ENCODE measurements at places on chromosomes 2 and 18.

DNA sequence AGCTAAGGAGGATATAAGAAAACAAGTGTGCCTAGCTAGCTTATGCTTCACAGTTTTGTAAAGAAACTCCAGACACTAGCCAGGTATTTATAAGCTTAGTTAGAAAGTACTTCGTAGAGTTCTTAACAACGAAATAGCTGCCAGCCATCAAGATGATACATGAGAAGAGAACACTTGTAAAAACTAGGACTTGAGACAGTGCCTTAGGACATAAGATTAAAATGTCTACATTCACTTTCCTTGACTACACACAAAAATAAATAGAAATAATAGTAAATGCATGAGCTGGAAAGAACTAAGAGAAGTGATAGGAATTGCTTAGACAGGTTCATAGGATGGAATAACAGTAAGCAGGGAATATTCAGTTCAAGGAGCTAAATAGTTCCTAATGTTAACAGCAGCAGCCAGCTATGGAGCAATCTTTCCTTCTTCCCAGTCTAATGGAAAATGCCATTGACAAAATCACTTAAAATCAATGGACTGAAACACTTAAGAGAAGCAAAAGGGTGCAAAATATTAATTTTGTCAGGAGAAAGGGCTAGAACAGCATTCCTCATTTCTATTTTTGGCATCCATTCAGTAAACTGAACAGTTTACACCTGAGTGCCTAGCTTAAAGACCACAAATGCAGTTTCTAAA, 186.6 kb downstream of the PDE11A start:
- DNase-seq, result no peak

- no peak for DNase-seq
Observed at GRCh38 chr18:44696892-44697291, 16.2 kb downstream of the SETBP1 start.

- DNase-seq, result no peak
Observed at GRCh38 chr2:105034170-105034569, 3.7 kb upstream of the MRPS9 start.

- DNase-seq, result no peak
Observed at GRCh38 chr2:168614172-168615018, 158.3 kb downstream of the CERS6 start.

DNA sequence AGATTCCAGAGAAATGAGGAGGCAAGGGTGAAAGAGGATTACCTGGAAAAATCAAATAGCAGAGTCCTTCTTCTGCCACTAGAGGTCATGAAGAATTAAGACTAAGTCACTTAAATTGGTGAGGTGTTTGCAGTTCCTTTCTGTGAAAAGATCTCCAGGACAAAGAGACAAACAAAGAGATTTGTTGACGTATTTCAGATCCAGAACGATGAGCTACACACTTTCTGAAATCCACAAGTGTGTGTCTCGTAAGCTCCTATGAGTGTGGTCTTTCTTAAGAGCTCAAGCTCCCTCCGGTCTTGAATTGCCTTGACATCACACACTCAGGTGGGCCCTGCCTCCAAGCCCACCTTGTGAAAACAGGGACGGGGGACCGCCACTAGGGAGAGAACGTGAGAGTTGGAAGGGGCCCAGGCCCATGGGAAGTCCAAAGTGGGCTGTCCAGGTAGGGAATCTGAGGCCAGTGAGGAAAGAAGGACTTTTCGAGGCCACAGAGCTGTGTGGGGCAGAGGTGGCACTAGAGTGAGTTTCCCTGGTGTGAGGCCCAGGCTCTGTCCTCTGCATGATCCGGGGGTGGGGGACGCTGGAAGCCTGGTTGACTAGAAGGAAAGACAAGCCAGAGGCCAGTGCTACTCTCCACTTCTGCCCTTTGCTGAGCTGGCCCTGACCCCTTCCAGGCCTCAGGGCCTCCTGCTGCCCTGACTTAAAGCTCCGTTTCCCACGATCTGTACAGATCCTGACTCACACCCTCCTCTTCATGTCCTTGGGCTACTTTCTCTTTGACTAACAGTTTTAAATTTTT, 168.1 kb upstream of the NCK2 start:
- DNase-seq, result no peak

DNA sequence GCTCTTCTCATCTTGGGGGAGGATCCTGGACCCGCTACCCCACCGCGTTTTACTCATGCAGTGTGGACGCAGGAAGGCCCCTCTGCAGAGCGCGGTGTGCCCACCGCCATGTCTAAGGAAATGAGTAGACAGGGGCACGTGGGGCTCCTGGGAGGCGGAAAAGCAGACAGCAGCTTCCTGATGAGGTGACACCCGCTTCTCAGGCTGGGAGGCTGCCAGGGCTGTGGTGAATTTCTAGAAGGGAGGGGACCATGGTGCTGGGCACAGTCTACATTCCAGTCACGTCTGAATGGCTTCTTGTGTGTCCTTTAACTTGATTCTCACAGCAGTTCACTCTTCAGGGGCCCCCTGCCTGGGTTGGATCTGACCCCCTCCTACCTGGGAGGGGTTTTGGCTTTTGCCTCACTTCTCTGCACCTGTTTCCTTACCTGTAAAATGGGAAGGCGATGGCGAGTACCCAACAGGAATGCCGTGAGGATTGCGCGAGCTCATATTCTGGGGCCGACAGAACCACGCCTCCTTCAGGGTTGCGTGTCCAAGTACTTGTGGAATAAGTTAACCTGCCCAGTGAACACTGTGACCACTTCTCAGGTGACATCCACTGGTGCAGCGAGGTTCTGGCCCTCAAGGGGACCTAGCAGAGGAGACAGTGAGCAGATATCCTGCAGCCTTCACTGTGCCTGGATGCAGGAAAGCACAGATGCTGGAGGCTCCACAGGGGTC, 32.3 kb upstream of the MBP start:
- no peak for DNase-seq

- DNase-seq, result no peak
Observed at GRCh38 chr2:168971261-168971660, 59.9 kb downstream of the ABCB11 start.

GRCh38 chr2:212540341-212540740, 1.7 kb upstream of the ERBB4 start:
- DNase-seq, result no peak

- no peak for DNase-seq
Observed at GRCh38 chr2:20350041-20350712, 467 bp downstream of the PUM2 start.

GRCh38 chr2:240351088-240351741, 84.2 kb upstream of the GPC1 start:
- no peak for DNase-seq

- no peak for DNase-seq
Observed at GRCh38 chr18:34801774-34802173, 91.7 kb downstream of the DTNA start.

- DNase-seq, result no peak
Observed at GRCh38 chr2:240599141-240599583, 12.6 kb downstream of the CAPN10 start.

- no peak for DNase-seq
Observed at GRCh38 chr2:39350658-39351057, 86.4 kb downstream of the MAP4K3 start.

DNA sequence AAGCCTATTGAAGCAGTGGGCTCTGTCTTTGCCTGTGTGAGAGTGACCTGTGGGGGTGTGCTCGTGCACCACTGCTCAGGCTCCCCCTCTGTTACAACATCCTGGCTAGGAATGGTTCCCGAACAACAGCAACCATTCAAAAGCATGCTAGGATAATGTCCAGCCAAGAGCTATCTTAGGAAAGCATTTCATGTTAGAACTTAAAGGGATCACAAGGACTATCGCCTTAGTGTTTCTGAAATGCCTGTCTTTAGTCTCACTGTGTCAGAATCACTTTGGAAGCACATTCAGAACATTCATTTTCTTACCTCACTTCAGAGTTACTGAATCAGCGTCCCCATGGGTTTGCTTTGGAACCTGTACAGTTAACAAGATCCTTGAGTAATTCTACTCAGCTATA, 134.9 kb upstream of the DSEL start:
- no peak for DNase-seq

DNA sequence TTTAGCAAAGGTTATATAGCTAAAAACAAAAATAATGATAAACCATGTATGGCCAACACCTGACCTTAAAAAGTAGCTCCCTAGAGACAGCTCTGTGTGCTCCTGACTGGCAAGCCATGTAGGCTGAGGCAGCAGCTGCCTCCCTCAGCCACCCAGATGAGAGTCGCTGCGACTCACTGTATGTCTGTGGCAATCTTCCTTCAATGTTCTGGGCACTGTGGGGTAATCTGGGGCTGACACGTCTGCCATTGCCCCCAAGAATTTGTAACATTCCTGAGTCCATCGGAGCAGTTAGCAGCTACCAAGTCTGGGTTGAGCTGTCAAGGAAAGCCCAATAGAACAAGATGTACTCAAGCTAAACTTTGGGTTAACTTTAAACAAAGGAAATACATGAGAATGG, 106.4 kb upstream of the DAPL1 start:
- DNase-seq, result no peak

- no peak for DNase-seq
Observed at GRCh38 chr2:55418072-55418471, 1.6 kb downstream of the CCDC88A start.

DNA sequence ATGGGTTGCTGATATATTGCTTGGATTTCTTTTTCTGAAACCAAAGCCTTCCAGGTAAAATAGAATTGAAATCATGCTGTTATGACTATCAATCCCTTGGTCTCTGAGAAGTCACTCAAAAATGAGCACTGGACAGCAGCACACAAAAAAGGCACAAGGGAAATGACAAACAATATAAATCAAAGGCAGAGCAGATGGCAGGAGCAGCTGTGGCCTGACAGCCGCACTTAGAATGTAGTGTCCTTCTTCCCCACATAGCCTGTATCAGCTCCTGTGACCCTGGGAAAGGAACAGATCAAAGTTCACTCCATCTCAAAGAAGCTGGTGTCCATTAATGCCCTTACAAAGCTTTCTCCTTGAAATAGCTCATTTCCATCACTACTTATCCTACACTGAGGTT, 326.7 kb downstream of the SUCLG1 start:
- DNase-seq, result no peak

GRCh38 chr2:5692561-5693286, 540 bp downstream of the SOX11 start:
- DNase-seq, result no peak

DNA sequence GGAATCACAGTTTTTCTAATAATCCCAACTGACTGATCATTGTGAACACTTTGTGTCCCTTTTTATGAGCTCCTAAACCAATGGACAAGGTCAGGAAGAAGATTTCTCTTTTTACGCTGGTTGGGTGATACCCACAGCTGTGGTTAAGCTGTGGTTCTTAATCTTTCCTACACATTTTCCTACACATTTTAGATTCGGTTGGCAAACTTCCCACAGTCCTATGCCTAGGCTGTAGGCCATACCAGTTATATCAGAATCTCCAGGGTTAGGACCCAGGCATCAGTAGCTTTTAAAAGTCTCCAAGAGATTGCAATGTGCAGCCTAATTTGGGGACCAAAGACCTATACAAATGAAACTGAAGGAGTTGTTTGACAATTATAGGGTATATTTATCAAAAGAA, 203.0 kb downstream of the SP3 start:
- DNase-seq, result no peak

GRCh38 chr2:152594022-152594766, 123.1 kb downstream of the PRPF40A start:
- no peak for DNase-seq

DNA sequence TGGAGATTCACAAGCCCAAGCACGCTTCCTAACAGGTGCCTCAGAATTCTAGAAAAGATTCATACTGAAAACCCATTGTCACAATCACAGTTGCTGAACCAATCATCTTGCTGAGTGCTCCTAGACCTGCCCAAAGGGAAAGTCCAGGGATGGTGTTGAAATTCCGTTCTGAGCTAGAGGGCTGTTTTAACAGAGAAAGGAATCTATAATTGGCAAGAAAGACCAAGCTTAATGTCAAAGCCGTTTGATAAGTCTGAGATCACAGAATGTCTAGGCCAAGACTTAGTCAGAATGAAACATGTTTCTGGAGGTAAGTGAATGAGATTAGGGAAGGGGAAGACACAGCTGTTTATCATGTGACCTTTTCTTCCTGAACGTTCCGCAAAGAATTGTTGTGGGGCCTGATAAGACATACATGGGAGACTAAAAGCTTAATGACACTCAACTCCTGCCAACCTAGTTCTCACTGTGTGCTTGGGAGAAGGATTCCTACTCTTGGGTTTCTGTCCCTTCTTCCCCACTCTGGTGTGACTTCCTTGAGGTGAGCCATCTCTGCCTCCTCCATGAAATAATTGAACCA, 27.5 kb downstream of the PMAIP1 start:
- no peak for DNase-seq

- DNase-seq, result no peak
Observed at GRCh38 chr2:34547340-34547739, 948.2 kb upstream of the FAM98A start.

DNA sequence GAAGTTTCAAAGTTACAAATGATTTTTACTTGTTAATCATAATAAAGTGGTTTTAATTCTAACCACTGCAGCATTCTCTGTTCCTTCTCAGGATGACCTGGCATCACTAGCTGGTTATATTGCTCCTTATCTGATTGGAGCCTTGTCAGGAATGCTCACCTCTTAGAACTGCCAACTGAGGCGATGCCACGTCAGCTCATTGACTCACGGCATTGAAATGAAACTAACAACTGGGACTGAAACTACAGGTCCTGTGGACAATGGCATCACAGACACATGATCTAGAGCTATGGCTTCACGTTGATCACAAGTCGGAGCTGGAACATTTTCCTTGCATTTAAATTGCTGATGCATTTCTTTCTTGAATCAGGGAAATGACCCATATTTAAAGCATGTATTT, 54.9 kb upstream of the MAP2 start:
- no peak for DNase-seq

- no peak for DNase-seq
Observed at GRCh38 chr2:58521803-58522554, 280.9 kb upstream of the FANCL start.

DNA sequence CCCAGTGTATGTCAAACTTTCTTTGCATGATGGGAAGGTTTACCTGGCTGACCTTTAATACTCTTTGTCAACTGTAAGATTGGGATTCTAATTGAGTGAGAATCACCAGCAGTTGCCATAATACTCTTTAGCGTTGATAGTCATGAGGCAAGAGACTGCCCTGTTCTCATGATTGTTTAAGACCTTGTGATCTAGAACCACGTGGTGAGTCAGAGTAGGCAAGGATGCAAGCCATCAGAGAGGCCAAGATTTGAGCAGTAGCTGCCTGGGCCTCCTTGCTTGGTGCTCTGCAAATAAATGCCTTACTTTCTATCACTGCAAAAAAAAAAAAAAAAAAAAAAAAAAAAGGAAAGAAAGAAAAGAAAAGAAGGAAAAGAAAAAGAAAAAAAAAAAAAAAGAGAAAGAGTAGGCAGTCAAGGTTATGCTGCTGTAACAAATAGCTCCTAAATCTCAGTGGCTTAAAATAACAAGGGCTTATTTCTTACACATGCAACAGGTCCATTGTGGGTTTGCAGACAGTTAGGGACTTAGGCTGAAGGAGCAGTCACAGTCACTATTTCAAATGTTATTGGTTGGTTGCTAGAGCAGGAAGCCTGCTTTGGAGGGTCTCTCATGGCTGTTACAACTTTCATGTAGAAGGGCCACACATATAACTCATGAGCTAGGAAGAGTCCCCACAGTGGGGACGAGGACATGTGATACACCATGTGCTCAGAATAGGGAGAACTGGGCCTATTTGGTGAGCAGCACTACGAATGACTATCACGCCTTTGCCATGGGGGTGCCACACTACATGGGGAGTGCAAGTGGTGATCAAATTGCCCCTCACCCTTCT, 21.7 kb downstream of the IL1R2 start:
- no peak for DNase-seq
